ENCODE measurements at places on chromosomes 11 and 22.

DNA sequence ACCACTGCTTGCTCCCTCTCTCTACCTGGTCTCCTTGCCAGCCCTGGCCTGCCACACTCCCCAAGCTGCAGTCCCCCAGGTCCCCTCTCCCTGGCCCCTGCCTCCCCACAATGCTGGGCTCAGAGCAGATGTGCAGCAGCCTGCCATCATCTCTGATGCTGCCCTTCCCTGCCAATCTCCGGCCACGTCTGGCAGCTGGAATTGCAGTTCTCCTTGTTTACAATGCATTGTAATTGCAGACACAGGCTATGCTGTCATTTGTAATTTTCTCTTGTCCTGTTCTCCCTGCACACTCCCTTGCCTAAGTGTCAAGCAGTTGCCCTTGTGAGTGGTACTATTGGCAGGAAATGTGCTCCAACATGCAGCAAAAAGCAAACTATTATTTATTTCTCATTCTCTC lies 222.3 kb downstream of the NTM start:
- no peak for DNase-seq

DNA sequence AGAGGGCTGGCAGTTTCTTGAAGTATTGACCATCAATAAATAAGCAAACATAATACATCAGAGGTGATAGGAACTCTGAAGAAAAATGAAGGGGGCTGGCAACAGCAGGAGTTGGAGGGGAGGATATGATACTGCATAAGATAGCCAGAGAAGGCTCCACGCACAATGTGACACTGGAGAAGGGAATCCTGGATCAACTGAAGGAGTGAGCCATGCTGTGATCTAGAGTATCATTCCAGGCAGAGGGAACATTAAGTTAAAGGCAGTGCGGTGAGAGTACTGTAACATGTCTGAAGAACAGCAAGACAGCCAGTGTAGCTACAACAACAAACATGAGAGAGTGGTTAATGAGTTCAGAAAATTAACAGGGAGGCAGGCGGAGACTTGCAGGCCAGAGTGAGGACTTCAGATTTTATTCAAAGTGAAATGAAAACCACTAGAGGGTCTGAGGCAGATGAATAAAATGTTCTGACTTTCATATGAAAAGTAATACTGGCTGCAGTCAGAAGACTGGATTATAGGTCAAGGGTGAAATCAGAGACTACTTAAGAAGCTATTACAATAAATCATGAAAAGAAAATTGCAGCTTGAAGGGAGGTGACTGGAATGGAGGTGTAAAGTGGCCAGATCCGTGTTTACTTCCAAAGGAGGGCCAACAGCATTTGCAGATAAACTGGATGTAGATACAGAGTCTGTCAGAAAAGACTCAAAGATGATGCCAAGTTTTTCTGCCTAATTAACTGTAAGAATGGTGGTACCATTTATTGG lies 49.4 kb downstream of the RRAS2 start:
- no peak for DNase-seq

- DNase-seq: no peak
Measured at GRCh38 chr11:36235750-36236149, 53.5 kb downstream of the COMMD9 start.

DNA sequence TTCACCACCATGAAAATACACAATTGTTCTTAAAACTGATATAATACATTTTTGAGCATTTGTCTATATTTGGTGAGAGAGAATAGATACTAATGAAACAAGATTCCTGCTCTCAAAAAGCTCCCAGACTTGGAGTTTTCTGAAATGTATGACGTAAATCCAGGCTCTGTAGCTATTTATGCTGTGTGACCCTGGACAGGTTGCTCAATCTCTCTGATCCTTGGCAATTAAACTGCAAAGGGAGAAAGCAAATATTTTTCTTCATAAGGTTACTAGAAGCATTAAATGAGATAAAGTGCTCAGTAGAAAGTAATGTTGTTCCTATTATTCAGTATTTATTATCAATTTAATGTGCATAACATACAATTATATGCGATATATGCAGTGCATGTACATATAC lies 42.5 kb downstream of the SVIP start:
- DNase-seq: no peak

DNA sequence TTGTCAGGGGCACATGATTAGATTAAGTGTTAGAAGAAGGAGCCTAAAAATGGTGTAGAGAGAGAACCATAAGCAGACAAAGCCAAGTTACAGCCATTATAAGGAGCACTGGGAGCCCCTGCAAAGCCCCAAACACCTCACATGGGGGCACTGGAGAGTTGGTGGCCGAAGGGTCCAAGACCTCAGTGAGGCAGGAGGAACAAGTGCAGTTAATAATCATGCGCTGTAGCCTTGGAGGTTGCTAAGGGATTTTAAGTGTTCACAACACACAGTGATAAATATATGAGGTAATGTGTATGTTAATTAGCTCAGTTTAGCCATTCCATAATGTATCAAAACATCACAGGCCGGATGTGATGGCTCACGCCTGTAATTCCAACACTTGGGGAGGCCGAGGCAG lies 54.4 kb upstream of the JAM3 start:
- DNase-seq: no peak

- no peak for DNase-seq
Measured at GRCh38 chr11:69040581-69041260, 8.0 kb upstream of the TPCN2 start.

DNA sequence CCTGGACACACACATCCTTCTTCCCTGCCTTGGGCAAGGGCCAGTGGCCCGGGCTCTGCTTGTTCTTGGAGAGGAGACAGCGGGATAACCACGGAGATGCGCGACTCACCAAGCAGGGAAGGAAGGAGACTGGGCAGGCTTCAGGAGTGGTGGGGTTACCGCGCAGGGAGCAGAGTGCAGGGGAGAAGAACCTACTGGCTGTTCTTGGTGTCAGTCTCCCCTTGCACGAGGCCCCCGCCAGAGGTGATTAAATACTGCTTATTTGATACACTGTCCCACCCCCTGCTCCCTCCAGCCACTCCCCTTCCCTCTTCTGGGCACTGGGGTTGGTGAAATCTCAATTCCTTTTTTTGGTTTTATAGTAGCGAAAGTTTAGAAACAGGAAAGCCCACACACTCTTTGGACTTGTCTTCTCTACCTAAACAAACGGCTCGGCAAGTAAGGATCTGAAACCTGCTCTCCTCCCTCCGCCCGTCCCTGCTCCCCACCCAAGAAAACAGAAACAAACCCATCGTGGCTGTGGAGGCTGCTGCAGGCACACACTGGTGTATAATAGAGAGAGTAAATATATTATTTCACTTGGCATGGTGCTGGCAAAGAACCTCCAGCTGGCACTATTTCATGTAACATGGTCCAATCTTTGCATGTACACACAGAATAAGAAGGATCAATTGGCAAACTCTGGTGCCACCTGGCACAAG lies 10.8 kb downstream of the LARGE2 start:
- no peak for DNase-seq

- DNase-seq: no peak
Measured at GRCh38 chr11:68999093-68999747, 13.8 kb downstream of the MRGPRF start.

- no peak for DNase-seq
Measured at GRCh38 chr11:78397398-78397797, 20.2 kb downstream of the GAB2 start.

DNA sequence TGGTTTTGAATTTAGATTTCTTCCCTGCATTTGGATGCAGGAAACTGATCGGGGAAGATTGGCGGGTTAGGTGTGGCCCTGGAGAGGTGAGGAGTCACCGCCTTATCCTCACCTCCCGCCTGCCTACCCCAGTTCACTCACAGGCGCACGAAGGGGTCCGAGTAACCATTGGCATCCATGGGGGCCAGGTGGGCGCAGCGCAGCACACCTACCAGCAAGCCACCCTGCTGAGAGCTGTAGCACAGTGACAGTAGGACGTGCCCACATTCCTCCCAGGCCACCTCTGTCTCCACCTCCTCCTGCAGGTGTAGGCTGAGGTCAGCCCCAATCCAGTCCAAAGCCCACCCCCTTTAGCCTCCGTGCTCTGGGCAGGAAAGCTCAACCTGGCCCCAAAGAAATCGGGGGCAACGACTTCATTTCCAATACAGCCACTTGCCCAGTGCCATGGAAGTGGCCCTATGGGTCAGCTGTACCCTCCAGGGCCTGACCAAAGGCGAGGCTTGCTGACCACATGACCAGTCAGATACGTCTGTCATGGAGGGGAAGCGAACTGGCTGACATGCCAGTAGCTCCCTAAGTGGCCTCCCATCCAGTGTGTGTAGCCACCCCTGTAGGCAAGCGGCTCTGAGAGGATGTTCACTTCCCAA lies 6.7 kb downstream of the NDUFV1 start:
- DNase-seq: no peak

GRCh38 chr11:23318670-23319069 lies 458.4 kb upstream of the CCDC179 start:
- no peak for DNase-seq

DNA sequence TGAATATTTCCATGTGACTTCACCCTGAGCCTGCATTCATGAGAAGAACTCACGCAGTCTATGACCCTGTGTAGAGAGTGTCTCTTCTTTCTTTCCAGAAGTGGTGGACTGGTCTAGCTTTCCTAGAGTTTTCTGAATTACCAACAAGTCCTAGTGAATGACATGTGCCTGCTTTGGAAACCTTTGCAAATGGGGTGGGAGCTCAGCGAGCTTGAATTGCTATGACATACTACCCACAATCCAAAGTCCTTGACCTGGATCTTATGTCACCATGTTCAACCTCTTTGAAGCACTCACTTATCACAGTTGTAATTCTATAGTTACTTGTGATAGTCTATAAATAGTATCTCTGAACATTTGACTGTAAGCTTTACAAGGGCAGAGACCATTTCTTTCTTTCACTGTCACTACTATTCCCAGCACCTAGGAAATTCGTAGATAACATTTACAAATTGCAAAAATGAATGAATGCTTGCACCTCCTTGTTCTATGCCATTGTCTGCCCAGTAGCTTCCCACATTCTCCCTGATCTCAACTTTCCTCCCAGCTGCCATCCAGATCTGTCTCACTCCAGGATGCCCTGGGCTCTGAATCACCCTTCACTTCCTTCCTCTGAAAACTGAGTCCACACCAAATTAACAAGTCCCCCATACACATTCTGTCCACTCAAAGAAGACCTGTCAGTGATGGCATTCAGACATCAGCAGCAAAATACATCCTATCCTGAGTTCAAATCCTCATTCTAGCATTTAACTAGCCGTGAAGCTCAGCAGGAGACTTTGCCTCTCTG lies 201.9 kb upstream of the SESN3 start:
- DNase-seq: no peak

DNA sequence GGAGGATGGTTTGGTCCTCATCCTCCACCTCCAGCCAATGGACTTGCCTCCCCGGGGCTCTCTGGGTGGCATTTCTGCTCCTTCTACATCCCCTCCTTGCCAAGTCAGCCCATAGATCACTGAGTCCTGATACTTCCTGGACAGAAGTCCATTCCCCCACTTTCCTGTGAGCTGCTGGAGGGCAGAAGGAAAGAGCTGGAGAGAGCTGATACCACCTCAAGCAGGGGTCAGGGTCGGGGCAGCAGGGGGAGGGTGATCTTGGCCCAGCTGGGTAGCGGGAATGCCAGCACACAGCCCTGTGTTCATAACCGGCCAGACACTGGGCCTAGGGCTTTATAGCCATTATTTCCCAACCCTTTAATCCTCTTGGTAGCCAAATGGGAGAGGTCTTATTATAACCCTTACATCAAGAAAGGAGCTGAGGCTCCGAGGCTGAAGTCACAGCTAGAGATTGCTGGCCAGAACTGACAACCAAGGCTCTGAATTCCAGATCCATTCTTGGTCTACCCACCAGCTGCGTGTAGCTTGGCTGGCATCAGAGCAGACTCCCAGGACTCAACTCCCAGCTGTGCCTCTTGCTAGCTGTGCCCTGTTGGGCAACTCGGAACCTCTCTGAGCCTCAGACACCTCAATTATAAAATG lies 39.9 kb downstream of the CD6 start:
- DNase-seq: no peak

- peak; percentile 94 for DNase-seq
Measured at GRCh38 chr11:64304316-64305072, 830 bp upstream of the ESRRA start.

DNA sequence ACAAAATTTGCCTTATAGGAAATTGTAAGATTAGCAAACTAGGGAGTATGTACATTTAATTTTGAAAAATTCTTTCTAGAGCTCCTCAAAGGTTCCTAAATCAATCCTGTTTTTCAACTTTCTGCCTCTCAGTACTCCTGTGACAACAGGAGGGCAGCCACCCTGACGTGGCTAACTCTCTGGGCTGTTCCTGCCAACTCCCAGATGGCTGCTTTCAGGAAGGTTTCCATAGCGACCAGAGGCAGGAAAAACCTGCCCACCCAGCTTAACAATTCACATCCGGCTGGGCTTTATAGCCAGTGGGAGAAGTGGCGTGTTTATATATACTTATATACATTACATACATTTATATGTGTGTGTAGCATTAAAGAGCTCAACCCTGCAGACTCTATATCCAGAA lies 26.5 kb downstream of the SGSM3 start:
- no peak for DNase-seq

DNA sequence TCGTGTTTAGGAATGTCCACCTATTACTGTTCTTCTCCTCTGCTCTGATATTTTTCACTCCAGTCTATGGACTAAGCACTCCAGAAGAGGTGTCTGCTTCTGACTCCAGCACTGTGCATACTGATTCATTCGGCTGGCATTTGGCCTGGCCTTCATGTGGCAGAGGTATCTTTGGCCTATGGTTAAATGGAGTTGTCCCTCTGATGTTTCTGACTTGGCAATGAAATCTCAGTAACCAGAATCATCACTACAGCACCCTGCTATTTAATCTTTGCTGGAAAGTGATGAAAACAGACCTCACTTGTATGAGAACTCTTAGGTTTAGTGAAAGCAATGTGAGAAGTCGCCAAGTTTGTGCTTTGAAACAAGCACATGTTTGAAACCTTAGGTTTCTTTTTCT lies 155.2 kb downstream of the MAML2 start:
- no peak for DNase-seq

GRCh38 chr11:44625759-44626523 lies 60.5 kb downstream of the CD82 start:
- DNase-seq: no peak

GRCh38 chr11:115707180-115707905 lies 203.1 kb upstream of the CADM1 start:
- DNase-seq: no peak

DNA sequence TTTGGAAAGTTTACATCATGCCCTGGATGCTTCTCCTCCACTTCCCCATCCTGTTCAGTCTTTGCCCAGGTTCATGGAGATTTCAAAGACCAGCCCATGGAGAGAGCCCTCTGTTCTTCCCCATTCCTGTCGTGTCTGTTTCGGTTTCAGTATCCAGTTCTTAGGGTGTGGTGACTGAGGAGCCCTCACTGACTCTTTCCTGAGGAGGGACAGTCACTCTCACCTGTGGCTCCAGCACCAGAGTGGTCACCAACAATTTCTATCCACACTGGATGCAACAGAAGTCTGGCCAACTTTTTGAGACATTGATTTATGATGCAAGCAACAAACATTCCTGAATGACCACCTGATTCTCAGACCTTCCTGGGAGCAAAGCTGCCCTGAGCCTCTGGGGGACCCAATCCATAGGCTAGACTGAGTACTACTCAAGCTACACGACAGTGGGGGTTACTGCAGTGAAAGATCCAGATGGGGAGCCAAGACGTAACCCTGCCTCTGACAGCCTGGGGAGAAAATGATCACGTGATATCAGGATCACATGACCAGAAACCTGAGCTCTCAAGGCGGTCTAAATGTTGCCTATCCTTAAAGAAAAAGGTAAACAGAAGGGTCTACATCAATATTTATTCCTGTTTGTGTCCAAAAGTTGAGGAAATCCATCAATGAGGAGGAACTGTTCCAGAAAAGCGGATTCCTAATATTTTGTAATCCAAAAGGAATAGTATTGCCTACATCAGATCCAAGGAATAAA lies 76.2 kb upstream of the VPREB1 start:
- DNase-seq: no peak

All from stimulated activated CD8-positive, alpha-beta memory T cell treated with anti-CD3 and anti-CD28 coated beads, Interleukin-4, amount 100 ng/mL, for 1 hour (primary cell).